OCI-M1 (cell line): ENCODE measurements at places on chromosomes 16 and 17.

DNA sequence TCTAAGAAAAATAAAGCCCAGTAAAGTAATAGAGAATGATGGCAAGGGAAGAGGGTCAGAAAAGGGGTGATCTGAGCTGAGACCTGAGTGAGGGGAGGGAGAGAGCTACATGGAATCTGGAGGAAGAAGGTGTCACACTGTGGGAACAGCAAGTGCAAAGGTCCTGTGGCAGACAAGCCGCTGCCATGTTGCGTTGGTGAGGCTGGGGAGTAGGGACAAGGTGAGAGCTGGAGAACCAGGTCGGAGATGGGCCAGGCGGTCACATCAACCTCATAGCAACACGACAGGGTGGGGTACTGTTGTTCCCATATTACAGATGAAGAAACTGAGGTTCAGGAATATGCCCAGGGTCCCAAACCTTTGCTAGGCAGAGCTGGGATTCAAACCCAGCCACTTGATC is 16.6 kb upstream of the CALB2 start:
- DNase-seq = no peak

- no peak for DNase-seq
Measured at GRCh38 chr17:22221344-22221743, 529.0 kb downstream of the KCNJ18 start.

DNA sequence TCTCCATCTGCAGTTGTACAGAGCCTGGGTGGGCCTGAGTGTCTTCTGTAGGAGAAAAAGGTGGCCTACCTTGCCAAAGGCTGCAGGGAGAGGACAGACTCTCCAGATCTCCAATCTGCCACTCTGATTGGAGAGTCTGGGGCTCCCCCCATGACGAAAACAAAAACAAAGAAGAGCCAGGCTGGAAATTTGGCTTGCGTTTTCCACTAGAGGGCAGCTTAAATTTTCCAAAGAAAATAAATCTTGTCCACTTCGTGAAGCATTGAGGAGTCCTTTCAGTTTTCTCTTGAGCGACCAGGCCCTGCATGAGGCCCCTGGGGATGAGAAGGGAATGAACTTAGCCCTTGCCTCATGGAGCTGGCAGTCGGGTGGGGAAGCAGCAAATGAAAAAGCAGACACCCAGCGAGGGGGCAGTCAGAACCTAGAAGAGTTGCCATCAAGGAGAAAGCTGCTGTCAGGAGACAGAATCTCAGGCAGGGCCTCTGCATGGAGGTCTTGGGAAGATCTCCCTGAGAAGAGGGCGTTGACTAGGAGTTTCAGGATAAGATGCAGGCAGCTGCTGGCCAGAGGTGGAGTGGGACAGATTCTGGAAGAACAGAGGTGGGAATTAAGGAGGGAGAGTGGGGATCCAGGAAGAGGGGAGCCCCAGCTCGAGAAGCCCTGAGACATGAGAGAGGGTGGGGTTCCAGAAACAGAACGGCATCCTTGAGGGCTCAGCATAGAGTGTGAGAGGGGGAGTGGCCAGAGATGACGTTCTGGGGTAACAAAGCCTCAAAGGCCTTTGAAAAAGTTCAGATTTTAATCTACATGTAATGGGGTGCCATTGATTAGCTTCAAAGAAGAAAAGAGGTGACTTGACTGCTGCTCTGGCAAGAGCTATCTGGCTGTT is 8.4 kb upstream of the SHCBP1 start:
- peak; percentile 63 for DNase-seq

DNA sequence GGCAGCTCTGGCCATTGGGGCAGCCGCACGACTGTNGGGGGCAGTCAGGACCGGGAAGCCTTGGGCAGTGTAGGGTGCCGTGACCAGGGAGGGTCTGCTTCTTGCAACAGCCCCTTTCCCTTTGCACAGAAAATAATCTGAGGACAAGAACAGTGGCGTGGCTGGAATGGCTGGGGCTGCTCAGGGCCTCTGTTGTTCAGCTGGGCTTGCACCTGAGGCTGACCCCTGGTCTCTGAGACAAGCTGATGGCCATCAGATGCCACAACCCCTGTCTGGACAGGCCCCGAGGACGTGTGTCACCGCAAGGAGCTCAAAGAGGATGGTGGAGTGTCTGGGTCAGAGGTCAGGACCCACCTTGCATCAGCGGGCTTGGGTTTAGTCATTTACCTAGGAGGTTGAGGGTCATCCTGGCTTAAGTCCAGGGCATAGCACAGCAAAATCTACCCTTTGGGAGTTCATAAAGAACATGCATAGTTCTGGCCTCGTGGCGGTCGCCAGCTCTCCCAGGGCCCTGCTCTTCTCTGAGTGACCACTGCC is 46.9 kb downstream of the METRNL start:
- DNase-seq = no peak

DNA sequence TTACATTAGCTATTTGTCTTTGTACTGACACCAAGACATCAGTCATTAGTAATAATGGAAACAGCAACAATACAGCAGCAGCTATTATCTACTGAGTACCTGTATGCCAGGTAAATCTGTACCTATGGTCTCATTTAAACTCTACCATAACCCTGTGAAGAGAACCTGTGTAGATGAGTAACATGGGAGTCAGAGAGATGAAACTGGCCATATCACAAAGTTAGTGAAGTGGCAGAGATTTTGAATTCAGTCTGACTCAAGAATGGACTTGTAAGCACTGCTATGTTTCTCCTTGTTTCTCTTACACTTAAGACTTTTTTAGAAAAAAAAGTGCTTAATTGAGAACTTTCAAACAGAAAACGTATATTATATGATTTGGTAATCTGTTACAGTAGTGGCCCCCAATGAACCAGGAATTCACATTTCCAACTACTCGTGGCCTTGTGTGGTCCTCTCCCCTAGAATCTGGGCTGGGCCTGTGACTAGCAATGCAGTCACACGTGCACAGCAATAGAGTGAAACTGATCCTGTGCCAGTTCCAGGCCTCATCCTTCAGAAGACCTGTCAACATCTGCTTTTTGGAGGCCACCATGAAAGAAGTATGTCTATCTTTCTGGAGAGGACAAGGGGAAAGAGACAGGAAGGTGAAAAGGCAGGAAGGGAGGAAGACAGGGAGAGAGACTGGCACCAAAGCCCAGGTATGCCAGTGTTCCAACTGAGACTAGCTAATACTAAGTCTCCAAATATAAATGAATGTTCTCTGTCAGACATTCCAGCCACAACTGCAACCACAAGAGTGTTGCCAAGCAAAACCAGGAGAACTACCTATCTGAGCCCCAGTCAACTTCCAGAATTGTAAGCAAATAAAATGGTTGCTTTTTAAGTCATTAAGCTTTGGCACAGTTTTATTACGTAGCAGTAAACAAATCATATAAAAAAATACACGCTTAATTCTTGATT is 12.0 kb downstream of the CRLF3 start:
- no peak for DNase-seq
